Naive thymus-derived CD4-positive, alpha-beta T cell (primary cell): ENCODE measurements at places on chromosomes 1 and 21.

- DNase-seq = no peak
Measured at GRCh38 chr21:46314441-46315020, 9.1 kb downstream of the C21orf58 start.

- DNase-seq = no peak
Measured at GRCh38 chr1:214808845-214809460, 206.0 kb downstream of the CENPF start.

GRCh38 chr1:46370214-46370633, 23.9 kb upstream of the FAAH start:
- no peak for DNase-seq

DNA sequence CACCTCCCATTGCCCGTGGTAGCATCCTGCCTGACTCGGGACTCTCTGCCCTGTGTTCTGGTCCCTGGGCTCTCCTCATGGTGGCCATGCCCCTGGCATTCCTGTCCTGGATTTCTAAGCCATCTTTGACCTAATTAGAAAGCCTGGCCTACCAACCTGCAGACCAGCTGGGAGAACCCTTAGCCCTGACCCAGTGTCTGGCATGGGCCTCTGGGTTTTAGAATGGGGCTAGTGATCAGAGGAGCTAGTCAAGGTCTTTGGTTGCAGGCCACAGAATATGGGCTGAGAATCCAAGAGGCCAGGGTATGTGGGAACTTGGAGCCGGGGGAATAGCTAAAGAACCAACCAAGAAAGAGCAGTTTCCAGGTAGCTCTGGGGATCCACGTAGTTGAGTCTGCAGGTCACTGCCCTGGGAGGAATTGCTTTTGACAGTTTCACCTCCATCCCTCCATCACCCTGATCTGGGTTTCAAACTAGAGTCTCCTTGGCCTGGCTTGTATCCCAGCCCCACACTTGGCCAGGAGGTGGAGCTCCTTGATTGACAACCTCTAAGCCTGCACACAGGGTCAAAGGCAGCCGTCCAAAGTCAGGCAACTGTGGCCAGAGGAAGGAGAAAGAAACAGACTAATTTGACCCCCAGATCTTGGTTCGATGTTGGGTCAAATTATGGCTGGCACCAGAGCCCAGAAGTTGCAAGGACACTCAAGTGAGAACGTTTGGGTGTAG, 54.7 kb upstream of the ABCG1 start:
- DNase-seq = peak; percentile 50

GRCh38 chr21:17495680-17496079, 17.2 kb upstream of the CXADR start:
- no peak for DNase-seq
